LoVo (cell line): ENCODE measurements at places on chromosomes 7 and 10.
A peak's percentile ranks its signal among the peaks of the same experiment; 100 is the strongest.

DNA sequence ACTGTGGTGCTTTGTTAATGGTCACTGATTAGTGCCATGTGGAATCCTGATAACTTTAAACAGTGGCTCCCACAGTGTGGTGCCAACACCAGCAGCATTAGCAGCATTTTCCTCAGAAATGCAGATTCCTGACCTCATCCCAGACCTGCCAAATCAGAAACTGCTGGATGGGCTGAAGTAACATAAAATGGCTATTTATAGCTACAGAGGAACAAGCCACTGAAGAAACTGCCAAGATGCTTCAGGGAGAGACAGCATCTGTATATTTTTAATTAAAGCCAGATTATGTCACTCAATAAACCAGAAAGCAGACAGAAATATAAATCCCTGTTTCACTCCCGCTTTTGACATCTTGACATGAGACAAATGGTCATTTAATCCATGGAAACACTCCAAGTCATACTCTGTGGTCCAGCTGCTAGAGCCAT lies 178.5 kb downstream of the AMPH start:
- DNase-seq: no peak

GRCh38 chr7:92076509-92076908 lies 57.8 kb downstream of the CYP51A1 start:
- DNase-seq: peak; percentile 54

DNA sequence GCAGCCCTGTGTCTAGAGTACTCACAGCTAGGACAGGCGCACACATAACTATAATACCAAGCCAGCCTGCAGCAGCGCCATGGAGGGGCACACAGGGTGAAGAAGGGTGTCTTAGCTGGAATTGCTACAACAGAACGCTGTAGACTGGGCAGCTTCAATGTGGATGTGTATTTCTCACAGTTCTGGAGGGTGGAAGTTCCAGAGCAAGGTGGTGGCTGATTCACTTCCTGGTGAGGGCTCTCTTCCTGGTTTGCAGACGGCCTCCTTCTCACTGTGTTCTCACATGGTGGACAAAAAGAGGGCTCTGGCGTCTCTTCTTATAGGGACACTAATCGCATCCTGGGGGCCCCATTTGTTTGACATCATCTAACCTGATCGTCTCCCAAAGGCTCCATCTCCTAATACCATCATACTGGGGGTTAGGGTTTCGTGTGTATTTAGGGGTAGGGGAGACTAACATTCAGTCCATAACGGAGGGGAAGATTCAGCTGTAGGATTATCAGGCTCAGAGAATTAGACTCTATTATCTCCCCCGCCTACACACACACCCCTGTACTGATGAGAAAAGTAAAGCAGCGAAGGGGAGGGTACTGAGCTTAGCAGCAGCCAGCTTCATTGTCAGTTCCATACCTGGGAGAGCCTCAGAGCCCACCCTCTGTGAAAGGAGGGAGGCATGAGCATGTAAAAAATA lies 289.1 kb downstream of the CCDC3 start:
- DNase-seq: no peak

- DNase-seq: no peak
Observed at GRCh38 chr7:31455844-31456243, 58.0 kb upstream of the ITPRID1 start.

GRCh38 chr10:34736976-34737771 lies 77.9 kb downstream of the PARD3 start:
- DNase-seq: no peak
